ENCODE measurements at places on chromosomes 2 and 18.

GRCh38 chr2:128395640-128396499 is 77.2 kb upstream of the HS6ST1 start:
- DNase-seq: no peak

DNA sequence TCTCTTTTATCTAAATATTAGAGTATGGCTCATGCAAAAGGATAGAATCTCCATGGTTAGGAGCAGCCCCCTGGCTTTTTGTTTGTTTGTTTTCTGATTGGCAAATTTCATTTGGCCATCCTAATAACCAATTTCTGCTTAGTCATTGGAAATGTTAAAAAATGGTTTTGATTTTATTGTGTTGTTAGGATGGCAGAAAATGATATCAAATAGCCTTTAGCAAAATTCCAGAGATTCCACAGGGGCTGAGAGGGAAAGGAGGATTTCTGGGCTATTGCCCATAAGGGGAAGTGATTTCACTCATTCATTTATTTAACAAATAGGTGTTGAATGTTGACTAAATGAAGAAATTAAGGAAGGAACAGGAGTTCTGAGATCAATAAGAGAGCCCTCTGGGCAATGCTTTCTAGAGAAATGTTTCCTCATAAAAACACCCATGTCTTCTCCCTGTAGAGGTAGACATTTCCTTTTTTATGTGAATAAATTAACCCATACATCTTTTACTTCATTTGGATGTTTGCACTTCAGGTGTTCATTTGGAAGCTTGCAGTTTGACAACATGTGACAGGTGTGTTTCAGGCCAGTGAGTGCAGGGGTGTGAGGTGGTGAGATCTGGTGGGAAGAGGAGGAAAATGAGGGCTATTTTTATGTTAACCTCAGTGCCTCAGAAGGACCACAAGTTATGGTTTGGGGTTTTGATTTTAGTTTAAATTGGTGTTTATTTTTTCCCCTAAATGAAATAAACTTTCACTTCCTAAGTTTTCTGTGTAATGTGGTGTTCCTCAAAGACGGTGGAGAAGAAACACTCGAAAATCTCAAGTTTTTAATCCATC is 61.7 kb upstream of the EPC2 start:
- no peak for DNase-seq

DNA sequence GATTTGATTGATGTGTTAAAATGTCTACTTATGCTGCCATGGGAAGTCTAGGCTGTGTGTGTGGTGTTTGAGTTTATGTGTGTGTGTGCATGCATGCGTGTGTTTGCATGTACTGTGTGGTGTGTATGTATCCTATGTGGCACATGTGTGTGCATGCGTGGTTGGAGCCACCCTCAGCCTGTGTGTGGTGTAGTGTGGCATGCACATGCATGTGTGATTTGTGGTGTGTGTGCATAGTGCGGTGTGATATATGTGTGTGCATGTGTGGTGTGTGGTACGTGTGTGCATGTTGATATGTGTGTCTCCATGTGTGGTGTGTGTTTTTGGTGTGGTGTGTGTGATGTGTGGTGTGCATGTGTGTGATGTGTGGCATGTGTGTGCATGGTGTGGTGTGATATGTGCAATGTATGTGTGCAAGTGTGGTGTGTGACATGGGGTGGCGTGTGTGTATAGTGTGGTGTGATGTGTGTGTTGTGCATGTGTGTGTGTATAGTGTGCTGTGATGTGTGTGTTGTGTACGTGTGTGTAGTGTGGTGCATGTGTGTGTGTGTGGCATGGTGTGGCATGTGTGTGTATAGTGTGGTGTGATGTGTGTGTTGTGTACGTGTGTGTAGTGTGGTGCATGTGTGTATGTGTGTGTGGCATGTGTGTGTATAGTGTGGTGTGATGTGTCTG is 66.6 kb upstream of the HDAC4 start:
- no peak for DNase-seq

- no peak for DNase-seq
Observed at GRCh38 chr2:1082456-1083205, 132.0 kb downstream of the SNTG2 start.

GRCh38 chr18:72651033-72651432 is 106.9 kb upstream of the CBLN2 start:
- DNase-seq: no peak

Data from activated CD4-positive, alpha-beta T cell treated with anti-CD3 and anti-CD28 coated beads, Interleukin-2, amount 50 U/mL, for 48 hours (primary cell).